ENCODE measurements at places on chromosomes 1 and 21. TPM values are rescaled to one million over a fixed set of nuclear protein-coding genes. Genes with fewer than 3 reads are reported as not detected.
A peak's percentile ranks its signal among the peaks of the same experiment; 100 is the strongest.

DNA sequence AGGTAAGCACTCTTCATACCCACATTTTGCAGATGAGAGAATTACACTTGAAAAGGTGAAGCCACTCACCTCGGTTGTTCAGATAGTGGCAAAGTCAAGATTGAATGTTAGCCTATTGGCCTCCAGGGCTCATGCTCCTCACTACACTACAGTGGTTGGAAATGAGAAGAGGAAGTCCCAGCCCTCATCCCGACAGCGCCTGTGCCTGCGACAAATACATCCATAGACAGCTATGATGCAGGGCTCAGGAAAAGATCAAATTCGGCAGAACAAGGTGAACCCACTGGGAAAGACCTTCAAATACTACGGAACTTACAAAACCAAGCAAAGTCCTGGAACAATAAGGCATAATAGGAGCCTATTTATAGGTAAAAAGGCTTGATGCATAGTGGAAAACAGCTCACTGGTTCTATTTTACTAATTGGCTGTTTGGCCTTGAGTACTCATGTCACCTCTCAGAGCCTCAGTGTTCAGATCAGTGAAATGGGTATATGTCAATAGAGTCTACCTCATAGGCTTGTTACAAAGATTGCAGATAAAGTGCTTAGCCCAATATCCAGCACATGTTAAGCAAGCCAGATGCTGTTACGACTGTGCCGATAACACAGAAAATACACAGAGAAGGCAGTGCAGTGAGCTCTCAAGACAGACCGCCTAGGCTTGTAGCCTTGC is 3.5 kb downstream of the SPOCD1 start:
- no peak for DNase-seq

DNA sequence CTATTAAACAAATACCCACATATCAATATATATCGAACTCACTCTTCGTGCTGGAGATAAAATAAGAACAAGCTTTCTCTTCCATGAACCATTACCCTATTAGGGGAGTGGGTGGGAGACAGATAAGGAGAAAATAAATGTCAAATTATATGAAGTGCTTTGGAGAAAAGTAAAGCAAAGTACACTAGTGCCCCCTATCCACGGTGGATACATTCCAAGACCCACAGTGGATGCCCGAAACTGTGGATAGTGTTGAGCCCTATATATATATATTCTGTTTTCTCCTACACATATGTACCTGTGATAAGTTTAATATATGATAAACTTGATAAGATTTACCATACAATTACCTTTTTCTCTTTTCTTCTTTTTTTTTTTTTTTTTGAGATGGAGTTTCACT is 54.6 kb downstream of the FH start:
- no peak for DNase-seq

- peak; percentile 50 for DNase-seq
These were observed 99.4 kb upstream of the JUN start for GRCh38 chr1:58883037-58883887.

DNA sequence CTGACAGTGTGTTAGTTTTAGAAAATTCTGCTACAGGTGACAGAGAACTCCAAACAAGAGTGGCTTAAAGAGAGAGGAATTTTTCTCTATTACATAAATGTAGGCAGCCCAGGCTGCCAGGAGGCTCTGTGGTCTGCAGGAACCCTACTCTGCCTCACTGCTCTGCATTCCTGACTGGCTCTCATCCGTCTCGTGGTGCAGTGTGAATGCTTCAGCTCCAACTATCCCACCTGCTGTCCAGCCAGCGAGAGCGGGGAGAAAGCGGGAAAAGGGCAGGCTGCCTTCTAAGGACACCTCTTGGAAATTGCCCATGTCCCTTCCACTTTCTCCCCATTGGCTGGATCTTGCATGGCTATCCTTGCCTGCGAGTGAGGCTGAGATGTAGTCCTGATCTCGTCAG is 131.3 kb downstream of the PEX14 start:
- no peak for DNase-seq

The AUNIP gene
- not detected for total RNA-seq

- DNase-seq: no peak
These were observed 316.2 kb downstream of the ZP4 start for GRCh38 chr1:237574536-237574935.

- no peak for DNase-seq
These were observed 269.5 kb downstream of the TRABD2B start for GRCh38 chr1:47727697-47728085.

DNA sequence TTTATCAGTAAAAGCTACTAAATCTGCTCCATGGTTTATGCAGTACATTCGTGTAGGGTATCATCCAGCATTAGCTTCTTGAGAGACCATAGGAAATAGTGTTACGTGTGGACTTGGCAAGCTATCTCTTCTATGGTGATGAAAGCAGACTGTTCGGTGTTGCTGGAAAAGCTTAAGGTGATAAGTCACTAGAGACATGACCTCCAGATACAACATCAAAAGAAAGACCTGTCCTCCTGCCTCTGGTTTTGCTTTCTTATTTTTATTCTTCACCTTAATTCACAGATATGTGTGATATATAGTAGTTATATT is 53.5 kb upstream of the S1PR1 start:
- DNase-seq: no peak

The KRTAP12-2 gene
- total RNA-seq: not detected

DNA sequence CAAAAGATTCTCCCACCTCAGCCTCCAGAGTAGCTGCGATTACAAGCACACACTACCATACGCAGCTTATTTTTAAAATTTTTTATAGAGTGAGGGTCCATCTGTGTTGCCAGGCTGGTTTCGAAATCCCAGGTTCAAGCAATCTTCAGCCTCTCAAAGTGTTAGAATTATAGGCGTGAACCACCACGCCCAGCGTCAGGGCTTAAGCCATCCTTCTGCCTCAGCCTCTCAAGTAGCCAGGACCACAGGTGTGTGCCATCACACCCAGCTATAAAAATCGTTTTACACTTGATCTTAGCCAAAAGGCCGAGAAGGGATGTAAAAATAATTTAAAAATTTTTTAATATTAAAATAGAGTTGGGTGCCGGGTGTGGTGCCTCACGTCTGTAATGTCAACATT is 4.3 kb upstream of the SLC25A33 start:
- no peak for DNase-seq

DNA sequence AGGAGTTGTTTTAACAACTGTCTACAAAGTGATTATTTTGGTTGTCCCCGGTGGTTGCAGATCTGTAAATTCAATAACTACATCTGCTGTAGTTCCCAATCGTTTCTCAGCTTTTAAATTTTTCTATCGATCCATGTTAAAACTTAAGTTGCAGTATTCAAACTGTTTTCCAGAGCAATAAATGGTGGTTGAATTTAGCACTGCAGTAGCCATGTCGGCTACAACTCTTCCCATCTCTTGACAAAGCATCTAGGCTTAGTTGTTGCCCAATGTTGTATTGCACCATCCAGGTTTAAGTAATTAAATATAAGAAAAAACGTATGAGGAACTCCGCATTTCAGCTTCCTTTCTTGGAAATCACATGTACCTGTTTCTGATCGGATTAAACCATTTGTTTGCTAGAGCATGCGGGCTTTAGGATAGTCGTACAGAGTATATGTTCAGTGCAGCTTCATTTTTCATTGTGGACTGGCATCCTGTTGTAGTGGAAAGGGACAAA is 996 bp downstream of the CNIH4 start:
- no peak for DNase-seq

The COL6A2 gene
- total RNA-seq: 583 TPM

DNA sequence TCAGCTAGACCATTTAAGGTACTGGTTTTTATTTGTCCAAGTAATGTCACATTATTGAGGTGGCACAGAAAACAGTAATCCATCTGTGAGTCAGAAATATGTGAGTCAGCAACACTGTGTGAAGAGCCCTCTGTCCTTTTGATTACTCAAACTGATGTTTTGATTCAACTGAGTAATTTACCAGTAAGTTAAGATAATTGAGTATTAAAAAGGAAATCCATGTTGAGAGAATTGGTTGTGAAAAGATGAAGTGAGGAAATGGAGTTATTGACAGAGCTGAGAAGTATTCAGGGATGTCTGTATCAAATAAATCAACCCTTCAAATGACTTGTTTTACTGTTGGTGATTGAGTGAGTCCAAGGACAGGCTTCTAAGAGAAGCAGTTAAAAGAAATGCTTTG is 302.7 kb upstream of the SGIP1 start:
- DNase-seq: no peak

- DNase-seq: no peak
These were observed 68.6 kb downstream of the ZC3H11B start for GRCh38 chr1:219544163-219544846.

The FMO1 gene
- 0.94 TPM for total RNA-seq

DNA sequence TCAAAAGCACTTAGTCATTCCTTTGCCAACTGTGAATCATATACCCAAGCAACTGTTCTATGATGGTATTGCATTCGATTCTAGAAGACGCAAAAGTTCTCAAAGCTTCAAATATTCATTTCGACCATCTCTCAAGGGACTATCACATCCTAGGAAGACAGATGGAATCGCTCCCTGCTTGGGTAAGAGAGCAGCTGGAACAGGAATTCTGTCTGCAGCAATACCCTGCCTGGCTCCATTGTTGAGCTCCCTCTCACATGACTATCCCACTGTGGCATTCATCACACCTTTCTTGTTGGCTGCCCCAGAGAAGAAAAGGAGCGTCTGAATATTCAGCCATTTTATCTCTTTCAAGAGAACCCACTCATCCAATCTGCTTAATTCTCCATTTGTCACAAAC is 397.7 kb downstream of the NTNG1 start:
- DNase-seq: no peak

- DNase-seq: peak; percentile 52
These were observed 18.6 kb downstream of the KCNQ4 start for GRCh38 chr1:40802078-40802741.

DNA sequence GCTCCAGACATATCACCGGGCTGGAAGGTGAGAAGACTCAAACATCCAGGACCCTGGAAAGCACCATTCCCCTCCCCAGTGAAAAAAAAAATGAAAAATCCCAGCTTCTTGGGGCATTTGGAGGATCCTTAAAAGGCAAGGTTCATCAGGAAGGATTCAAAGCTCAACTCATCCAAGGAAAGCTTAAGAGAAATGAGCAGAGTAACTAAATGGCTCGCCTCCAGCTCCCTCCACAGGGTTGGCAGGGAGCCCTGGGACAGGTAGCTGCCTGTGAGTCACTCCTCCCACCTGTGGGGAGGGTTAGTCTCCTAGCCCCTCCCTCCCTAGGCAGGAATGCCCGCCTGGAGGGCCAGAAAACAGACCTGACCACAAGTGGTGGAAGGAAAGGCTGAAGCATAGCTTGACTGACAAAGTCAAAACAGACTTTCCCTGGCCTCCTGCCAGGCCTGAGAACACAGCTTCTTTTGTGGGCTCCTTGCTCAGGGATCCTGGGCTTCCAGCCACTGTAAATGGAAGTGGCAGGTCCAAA is 712 bp upstream of the LAMB3 start:
- DNase-seq: no peak

GRCh38 chr1:17192394-17193221 is 12.3 kb upstream of the PADI1 start:
- no peak for DNase-seq

DNA sequence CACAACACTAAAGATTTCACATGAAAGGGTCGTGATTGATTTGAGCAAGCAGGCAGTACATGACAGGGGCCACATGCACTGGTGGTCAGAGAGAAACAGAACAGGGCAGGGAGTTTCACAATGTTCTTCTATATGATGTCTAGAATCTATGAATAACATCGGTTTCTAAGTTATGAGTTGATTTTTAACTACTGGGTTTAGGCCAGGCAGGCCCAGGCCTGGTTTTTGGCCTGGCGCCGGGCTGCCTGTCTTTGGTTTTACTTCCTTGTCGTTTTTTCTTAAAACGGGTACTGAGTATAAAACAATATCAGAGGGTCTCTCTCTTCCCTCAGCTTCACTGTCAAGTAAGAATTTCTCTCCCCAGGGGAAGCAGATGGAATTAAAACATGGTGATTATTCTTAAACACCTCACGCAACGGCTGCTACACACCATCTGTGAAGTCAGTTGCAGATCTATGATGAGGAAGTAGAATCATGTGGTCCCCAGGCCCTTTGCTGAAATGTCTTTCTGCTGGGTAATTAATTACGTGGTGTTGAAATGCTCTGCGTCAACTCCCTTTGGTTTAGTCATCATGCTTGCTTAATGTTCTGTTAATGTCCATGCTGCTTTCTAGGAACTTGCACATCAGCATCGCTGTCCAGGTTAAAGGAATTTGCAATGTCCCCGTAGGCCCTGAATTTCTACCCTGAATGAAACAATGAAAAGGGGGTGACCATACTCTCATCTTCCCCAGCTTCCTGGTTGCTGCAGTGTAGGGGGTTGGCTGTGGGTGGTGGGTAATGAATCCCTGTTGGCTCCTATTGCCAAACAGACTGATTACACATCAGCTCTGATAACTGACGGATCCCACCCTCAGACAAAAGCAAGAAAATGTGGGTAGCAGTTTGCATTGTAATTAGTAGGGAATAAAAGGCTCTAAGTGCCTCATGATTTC is 70.3 kb downstream of the SERINC2 start:
- peak; percentile 30 for DNase-seq

GRCh38 chr1:230400007-230400344 is 26.2 kb downstream of the PGBD5 start:
- DNase-seq: no peak

- DNase-seq: no peak
These were observed 5.5 kb upstream of the STX6 start for GRCh38 chr1:181028196-181028595.

The LDLRAD2 gene
- total RNA-seq: not detected

DNA sequence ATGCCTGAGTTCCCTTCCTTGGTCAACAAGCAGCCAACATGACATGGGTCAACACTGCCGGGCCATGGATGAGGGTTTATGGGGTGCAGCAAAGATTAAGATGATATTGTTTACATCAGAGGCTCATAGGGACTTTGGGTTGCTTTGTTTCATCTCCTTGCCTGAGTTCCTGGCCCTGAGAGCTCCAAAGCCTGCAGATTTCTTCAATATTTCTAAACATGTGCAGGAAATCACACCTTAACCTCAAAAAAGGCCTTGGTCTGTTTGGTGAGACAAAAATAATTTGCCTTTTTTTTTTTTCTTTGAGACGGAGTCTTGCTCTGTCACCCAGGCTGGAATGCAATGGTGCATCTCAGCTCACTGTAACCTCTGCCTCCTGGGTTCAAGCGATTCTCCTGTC is 876 bp downstream of the SLAMF8 start:
- no peak for DNase-seq

- DNase-seq: no peak
These were observed 122.1 kb upstream of the IFFO2 start for GRCh38 chr1:19078536-19078935.

GRCh38 chr21:32100423-32100822 is 178.4 kb downstream of the MIS18A start:
- DNase-seq: no peak

The PAPPA2 gene
- 0.63 TPM for total RNA-seq

The CLK2 gene
- total RNA-seq: 41.3 TPM

- DNase-seq: no peak
These were observed 90.9 kb downstream of the CRB1 start for GRCh38 chr1:197358959-197359358.

- no peak for DNase-seq
These were observed 5.5 kb downstream of the LEMD1 start for GRCh38 chr1:205416322-205416721.

DNA sequence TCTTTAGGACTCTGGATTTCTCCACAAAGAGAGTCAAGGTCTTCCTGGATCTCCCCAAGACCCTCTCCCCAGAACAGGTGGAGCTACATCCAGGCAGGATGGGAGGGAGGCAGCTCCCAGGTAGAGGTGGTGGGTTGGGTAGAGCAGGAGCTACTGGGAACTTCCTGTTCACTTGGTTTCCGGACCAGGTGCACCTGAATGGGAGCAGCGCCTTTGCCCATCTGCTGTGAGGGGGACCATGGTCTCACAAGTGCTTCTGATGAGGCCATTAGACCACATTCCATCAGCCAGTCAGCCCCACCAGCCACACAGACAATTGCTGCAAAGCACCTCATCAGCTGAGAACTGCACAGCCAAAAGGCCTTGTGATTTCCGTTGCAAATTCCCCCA is 188.8 kb downstream of the MATN1 start:
- DNase-seq: no peak

The OLFML3 gene
- total RNA-seq: 120 TPM
